ENCODE measurements at places on chromosomes 11 and 22.

DNA sequence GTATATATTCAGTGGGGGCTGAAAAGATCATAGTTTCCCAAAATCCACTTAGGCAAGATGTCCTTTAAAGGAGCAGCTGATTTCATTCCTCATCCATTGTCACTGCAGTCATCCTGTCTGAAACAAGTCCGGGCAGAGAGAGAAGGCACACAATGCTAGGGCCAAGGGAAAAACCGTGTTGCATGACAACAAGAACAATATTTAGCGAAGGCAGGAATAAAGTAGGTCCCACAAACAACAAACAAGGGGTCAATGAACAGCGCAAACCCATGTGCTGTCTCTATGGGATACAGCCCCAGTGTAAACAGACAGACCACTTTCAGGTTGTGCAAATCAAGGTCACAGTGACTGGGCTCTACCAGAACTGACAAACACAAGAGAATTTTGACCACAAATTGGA, 9.0 kb downstream of the PAMR1 start:
- no peak for DNase-seq

DNA sequence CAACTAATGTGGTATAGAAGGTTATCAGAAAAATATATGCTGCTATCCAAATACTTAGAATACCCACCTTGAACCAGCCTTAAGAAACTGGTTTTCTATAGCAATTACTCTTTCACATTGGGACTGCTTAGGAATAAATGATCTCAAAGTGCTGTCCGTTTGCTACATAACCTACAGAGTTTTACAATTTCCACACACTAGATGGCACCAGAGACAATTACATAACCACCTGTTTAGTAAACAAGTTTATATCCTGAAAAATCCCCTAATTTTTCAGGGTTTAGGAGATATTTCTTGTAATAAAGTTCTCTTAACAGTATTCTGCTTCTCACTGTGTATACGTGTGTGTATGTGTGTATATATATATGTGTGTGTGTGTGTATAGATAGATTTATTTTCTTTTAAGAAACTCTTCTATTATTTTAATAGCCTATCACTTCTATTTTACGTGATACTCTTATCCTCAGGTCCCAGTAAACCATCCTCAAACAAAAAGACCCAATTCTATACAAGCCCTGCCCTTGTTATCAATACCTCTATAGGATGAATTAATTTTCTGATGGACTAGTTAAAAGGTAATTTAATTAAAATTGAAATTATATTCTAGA, 6.7 kb upstream of the OR5I1 start:
- DNase-seq: no peak

GRCh38 chr11:69287968-69288882, 5.7 kb upstream of the MYEOV start:
- DNase-seq: no peak

- DNase-seq: no peak
These were observed 18.4 kb downstream of the TTC12 start for GRCh38 chr11:113332638-113333329.

DNA sequence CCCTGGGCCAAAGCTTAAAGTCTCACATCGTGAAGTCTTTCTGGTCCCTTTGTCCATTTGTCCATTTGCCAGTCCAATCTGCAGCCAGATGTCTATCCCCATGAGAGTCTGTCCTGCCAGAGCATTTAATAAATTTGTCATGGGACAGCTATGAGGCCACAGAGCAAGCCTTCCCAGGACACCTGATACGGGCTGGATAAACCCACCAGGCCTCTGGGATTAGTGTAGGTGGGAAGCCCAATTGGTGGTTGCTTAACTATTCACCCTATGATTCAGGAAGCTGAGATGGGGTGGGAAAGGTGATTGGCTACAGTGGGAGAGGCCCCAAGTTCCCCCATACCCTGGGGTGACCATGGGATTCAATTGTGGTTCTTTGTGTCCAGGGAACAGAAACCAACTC, 39.9 kb downstream of the MYEOV start:
- DNase-seq: no peak

- no peak for DNase-seq
These were observed 697.6 kb downstream of the KCNA4 start for GRCh38 chr11:29319210-29319609.

DNA sequence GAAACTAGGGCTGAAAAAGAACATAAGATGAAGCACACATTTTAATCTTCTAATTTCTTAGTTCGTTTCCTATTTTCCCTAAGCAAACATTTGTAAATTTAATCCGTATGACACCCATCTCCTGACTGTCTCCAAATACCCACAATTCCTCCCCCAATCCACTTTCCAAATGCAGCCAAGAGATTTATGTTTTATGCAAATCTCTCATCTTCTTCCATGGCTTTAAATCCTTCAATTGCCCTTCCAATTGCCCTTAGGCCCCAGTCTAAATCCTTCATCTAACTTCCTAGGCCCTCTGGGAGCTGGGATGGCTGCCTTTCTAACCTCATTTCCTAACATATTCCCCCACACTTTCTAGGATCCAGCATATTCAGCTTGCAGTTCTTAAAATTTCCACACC, 18.0 kb upstream of the POU2AF1 start:
- DNase-seq: no peak
